ENCODE measurements at places on chromosomes 1 and 21. TPM values are rescaled to one million over a fixed set of nuclear protein-coding genes. Genes with fewer than 3 reads are reported as not detected.

Gene METTL18
- total RNA-seq = 12.3 TPM

DNA sequence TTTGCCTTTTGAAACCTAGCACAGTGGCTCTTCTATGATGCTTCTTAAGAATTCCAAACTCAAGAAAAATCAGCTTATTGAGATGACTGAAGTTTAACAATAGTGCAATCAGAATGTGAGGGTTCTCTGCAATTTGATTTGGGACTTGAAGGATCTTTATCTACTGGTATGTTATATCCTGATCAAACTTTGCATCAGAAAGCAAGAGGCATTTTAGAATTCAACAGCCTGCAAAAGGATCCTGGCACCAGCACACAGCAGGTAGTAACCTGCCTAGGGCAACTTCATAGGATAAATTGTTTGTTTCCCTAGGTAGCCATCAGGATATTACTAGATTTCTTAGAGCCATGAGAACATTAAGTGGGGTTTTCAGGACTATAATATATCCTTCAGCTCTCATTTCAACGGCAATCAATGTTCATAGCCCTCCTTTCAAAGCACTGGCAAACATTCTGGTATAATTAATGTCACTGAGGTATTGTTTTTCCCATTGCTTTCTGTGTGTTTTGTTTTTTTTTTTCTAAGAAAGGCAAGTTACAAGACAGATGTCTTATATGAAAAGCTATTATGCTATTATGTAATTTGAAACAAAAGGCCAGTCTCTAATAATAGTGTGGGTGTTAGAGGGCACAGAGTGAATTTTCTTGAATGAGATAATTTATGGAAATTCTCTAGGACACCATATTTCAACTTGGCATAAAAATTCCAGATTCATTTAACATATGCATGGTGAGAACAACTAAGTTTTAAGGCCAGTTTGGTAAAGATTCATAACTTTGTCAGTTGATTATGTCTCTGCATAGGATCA lies 34.5 kb downstream of the NTNG1 start:
- no peak for DNase-seq

Gene CCDC27
- total RNA-seq = not detected

Gene CCDC17
- total RNA-seq = 1.9 TPM

DNA sequence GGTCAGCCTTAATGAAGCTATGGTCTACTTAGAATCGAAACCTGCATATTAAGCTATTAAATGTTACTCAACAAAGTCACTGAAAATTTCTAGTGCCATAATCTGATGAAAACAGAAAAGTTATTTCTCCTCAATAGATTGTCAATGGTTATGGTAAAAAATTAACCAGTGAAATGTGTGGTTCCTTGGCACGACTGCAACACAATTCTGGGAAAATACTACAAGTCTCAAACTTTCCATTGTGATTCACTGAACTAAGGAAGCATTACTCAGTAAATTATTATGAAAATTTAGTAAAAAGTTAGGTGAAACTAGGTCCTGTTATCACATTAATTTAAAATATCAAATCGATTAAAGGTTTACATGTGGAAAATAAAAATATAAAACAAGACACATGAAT lies 12.8 kb upstream of the OR2T10 start:
- no peak for DNase-seq

Gene SPRR2F
- total RNA-seq = not detected

Gene C1orf167
- total RNA-seq = not detected

GRCh38 chr1:114499478-114499877 lies 11.5 kb downstream of the TRIM33 start:
- DNase-seq = no peak

GRCh38 chr1:146021622-146022402 lies at the start of gene HJV:
HJV (minus strand) TSS chr1:146021735; CDS start chr1:146020231, 1,504 bp downstream.
- DNase-seq = no peak

- DNase-seq = no peak
Measured at GRCh38 chr21:43905726-43906455, 40.9 kb downstream of the AGPAT3 start.

DNA sequence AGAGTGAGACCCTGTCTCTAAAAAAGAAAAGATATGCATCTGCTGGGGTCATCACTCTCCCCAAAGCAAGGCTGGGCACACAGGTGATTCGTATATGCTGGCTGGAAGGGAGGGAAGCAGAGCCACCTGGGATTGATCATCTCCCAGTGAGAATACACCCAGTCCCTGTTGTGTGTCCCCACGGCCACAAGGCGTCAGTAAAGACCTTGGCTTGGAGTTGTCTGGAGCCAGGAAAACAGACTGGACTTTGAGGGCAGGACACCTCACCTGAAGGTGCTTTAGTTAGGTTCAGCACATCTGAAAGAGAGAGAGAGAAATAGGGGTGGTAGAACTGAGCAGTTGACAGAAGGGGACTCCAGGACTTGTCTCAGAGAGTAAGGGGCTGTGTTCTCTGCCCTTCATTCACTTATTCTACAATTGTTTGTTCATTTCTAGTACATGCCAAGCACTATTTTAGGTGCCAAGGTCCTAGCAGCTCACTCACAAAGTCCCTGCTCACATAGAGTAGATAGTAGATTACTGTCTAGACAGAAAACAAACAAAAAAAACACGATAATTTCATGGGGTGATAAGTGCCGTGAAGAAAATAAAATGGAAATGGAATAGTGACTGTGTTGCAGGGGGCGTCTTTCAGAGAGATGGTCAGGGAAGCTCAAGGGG lies 13.5 kb downstream of the CITED4 start:
- peak; percentile 46 for DNase-seq

Gene ACTL8
- not detected for total RNA-seq
